Activated T-cell treated with anti-CD3 and anti-CD28 coated beads for 48 hours (primary cell): ENCODE measurements at places on chromosomes 7 and 10.

GRCh38 chr10:88289342-88289741, 293.8 kb downstream of the RNLS start:
- DNase-seq, result no peak

DNA sequence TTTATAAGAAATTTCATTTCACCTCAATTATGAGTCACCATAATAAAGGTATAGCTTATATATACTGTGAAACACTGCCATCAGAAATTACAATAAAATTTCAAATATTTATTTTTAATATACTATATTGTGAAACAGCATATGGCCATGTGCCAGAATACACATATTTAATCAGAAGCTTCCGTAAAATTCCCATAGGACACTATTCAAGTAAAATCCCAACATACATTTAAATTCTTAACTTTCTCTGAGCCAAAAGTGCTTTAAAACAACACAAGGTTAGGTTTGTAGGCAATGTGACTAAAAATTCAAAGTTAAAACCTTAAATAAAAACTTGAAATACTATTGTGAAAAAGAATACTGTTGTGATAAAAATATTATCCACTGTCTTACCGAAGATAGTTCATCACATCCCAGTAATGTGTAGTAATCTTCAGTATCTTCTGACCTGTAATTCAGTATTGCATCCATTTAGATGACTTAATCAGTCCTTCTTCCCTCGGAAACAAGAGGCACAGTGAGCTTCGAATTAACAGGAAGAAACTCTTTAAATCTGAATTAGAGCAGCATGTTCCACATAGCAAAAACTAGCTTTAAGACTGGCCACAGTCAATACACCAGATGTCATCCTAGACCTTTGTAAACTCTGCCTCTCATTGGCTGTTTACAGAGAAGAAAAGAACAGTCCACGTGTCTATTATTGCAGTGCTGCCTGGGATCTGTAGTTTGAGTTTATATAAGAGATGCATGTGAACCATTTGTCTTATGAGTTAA, at the start of gene DNAJC12:
Gene DNAJC12, minus strand, starts transcription at position 648 of the 774 bp plus-strand sequence. Its CDS starts 177 bp downstream, at position 471.
- DNase-seq, result no peak

DNA sequence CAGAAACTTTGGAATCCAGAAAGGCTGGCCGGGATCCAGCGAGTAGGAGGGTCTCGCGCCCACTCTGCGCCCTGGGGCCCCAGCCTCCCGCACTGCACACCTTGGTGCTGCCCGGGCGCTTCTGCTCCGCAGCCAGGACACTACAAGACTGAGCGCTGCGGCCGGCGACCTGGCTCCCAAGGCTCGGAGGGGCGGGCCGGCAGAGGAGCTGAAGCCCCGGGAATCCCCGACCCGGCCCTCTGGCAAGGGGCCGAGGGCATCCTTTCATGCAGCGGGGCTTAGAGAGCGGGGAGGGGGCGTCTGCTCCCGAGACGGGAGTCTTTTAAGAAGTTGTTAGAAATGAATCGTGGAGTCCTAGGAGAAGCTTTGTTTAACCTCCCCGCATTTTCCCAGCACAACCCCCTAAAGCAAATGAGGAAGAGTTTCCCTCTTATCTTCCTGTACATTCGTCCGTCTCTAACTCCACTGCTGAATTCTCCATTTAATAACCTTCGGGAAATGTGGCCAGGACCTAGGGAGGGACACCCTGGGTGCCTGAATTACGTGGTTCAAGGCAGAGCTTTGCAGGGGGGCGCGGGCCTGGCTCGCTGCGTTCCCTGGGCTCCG, 1.1 kb downstream of the VWC2 start:
- DNase-seq, result no peak

DNA sequence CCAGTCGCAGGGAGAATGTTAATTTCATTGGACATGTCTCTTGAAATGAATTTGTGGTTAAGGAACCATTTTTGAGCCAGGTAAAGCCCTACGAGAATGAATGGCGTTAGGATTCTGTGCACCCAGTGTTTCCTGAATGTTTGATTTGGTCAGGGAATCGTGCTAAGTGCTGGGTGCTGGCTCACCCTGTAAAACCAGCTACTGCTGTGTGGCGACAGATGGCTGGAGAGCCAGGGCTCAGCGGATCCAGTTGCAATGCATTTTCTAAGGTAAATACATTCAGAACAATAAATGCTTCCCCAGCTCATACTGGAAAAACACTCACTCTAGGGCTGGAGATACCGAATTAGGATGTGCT, 355.5 kb downstream of the GLRX3 start:
- DNase-seq, result no peak

- DNase-seq, result no peak
Observed at GRCh38 chr7:33444511-33444910, 315.1 kb downstream of the BBS9 start.

DNA sequence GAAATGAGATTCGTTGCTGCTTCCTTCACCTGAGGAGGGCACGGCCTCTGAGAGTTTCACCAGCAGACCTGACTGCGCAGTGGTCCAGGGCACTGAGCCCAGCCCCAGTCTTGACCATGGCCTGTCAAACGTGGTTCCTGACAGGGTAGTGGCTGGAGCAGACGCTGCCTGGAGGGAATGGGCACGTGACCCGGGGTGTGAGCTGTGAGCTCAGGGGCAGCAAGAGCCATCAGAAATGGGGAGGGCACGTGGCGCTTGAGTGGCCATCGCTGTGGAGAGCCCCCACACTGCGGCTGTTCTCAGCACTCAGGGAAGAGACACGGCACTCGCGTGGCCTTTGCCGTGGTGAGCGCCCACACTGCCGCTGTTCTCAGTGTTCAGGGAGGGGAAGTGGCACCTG, 12.0 kb downstream of the FAM20C start:
- DNase-seq, result no peak

DNA sequence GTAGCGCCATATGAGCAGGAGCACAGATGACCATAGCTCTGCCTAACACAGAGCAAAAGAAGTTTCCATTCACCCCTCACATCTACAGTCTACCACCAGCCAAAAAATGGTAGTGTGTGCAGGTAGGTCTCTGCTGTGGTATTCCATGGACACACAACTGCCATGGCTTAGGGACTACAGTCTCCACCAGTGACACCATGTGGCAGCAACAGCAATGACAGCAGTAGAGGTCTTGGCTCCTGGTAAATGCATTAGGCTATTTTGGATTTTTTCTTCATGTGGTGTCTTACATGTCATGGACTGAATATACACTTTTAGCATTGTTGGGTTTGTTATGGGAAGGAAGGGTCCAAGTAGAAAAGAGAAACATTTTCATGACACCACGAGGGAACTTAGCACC, 70.1 kb upstream of the CABCOCO1 start:
- DNase-seq, result no peak

- no peak for DNase-seq
Observed at GRCh38 chr7:16071246-16071857, 350.0 kb downstream of the CRPPA start.

DNA sequence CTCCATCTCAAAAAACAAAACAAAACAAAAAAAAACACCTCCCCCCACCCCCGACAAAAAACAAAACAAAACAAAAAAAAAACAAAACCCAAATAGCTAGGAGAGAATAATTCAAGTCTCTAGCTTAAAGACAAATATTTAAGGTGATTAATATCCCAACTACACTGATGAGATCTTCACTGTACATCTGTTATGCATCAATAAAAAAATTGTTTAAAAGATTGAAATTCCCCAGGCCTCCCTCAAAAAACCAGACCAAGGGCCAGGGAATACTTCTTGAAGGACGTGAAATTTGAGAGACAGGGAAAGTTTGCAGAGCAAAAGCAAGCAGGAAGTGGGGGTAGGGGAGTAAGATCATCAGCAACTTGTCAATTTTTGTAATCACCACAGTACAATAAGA, 232.6 kb downstream of the REEP3 start:
- DNase-seq, result no peak

- DNase-seq, result no peak
Observed at GRCh38 chr10:97644936-97645335, 4.5 kb downstream of the PI4K2A start.

GRCh38 chr7:18096087-18096486, 68.4 kb upstream of the PRPS1L1 start:
- no peak for DNase-seq

DNA sequence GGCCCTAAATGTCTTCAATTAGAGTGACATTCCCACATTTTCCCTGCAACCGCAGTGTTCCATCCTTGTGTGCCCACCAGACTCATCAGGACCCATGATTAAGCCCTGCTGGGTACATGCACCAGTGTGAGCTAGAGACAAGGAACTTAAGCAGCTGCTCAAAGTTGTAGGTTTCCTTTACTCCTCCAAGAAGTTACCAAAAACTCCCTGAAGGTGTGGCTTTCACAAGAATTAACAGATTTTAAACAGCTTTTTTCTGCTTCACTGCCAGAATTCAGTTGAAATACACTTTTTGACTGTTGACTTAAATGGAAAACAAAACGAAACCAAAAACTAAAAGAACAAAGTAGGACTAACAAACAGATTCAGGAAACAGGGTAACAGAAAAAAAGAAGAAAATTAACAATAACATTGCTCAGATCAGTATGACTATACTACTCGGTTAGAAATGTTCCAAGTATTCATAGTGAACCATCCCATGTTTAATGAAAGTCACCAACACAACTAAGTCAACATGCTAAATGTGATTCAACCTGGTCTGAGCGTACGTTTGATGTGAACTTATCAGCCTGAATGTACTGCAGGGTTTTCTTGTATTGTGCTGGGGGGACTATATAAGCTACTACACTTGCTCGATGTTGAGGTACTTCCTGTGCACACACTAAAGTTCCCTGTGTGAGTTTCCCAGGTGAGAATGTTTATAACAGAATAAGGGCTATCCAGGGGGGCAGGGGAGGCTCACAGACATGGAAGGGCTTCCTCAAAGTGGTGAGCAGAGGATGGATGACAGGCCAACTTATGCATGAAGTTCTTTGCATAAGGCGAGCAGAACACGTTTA, 22.2 kb downstream of the SLC37A3 start:
- DNase-seq, result no peak

DNA sequence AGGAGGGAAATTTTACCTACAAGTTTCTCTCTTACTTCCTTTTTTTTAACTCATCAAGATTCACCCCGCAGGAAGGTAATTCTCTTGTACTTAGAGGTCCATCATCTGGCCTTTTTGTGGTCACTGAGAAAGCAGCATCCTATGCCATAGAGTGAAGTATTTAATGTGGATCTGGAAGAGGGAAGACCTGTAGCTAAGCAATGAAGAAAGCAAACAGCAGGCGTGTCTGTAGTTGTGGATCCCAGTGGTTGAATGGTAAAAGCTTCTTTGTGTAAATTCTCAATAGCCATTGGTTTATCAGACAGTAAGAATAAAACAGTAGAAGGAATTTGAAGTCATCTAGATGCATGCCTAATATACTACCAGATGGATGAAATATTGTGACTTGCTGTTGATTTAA, 196.4 kb downstream of the ANKRD7 start:
- DNase-seq, result no peak

GRCh38 chr10:79241990-79242619, 105.2 kb upstream of the PPIF start:
- DNase-seq, result peak; percentile 75
